ENCODE measurements at places on chromosomes 1 and 21. TPM values are rescaled to one million over a fixed set of nuclear protein-coding genes. Genes with fewer than 3 reads are reported as not detected.

GJB5 gene
- not detected for total RNA-seq

DNMT3L gene
- not detected for total RNA-seq

SELENBP1 gene
- total RNA-seq: not detected

ZNF593OS gene
- not detected for total RNA-seq

B3GALT2 gene
- not detected for total RNA-seq

SLC2A5 gene
- not detected for total RNA-seq

AMY1B gene
- not detected for total RNA-seq

ARF1 gene
- 308 TPM for total RNA-seq

PADI3 gene
- not detected for total RNA-seq

TSPEAR gene
- total RNA-seq: not detected

All from activated naive CD4-positive, alpha-beta T cell treated with anti-CD3 and anti-CD28 coated beads, Interleukin-2, amount 50 U/mL, for 72 hours (primary cell).